8988T (cell line): ENCODE measurements at places on chromosomes 4 and X.

- no peak for DNase-seq
These were observed 37.1 kb downstream of the LGI2 start for GRCh38 chr4:24993551-24994080.

GRCh38 chr4:37422102-37422501 is 177.6 kb downstream of the NWD2 start:
- DNase-seq = no peak

DNA sequence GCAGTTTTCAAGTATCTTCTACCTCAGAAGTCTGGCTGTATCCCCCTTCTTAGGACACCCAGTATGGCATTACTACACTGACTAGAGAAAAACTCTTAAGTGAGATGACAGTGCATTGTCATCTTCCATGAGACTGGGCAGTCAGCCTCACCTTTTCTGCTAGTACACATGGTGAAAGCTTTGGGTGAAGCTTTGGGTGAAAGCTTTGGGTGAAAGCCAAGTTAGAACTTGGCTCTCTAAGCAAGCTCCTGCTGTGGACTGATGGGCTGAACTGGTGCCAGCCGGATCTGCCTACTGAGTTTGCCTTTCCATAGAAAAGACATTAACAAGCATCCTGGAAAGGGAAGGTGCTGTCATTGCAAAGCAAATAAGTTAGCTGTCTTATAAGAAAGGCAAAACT is 8.8 kb downstream of the EPHA5 start:
- no peak for DNase-seq

GRCh38 chr4:94298725-94299252 is 43.8 kb downstream of the HPGDS start:
- no peak for DNase-seq

DNA sequence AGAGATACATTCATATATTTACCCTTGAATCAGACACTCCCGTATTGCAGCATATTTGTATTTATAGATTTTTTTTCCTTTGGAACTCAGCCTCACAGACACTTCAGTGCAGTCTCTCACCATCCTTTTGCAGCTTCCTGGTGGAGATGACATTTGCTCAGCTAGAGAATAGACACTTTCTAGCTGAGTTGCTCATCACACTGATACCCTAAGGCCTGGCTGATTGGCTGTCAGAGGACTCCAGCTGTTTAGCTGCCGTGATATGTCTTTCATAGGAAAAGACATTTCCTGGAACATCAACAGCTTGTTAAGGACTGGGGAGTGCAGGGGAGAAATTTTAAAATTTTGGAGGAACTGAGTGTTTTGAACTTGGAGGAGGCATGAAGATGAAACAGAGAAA is 429.6 kb downstream of the SMARCA1 start:
- no peak for DNase-seq

- DNase-seq = no peak
These were observed 71.5 kb upstream of the MXD4 start for GRCh38 chr4:2333356-2333841.

DNA sequence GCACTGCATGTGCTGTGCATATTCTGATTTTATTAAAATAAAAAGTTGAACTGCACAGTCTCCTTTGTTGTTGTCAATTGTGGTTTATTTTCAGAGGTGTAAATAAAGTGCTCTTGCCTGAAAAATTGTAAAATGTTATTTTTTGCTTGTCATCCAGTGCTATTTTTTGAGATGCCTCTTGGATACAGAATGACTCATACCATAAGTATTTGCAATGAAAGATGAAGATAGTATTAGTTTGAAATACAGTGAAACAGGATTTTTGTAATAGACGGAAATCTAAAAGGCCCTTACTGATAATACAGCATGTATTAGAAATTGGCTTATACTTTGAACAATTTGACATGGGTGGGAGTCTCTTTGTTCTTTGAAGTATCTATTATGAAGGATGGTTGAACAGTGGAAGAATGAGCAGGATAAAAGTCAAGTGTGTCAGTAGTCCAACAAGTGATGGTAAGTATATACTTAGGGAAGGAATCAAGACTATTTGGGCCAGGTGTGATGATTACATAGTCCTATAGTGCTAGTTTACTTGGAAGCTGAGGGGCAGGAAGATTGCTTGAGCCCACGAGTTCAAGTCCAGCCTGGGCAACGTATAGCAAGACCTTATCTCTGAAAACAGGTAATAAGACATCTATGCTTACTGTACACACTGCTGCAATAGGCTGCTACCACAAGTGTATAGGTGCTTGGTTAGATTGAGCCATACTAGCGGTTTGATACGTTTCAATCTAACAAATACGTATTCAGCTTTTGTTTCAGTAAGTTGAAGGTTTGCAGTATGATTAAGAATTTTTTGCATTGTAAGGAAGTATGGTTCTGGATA is 16.4 kb downstream of the DDX3X start:
- DNase-seq = no peak
